HFFc6 (cell line): ENCODE measurements at places on chromosomes 11 and 22. TPM values are rescaled to one million over a fixed set of nuclear protein-coding genes. Genes with fewer than 3 reads are reported as not detected.

DNA sequence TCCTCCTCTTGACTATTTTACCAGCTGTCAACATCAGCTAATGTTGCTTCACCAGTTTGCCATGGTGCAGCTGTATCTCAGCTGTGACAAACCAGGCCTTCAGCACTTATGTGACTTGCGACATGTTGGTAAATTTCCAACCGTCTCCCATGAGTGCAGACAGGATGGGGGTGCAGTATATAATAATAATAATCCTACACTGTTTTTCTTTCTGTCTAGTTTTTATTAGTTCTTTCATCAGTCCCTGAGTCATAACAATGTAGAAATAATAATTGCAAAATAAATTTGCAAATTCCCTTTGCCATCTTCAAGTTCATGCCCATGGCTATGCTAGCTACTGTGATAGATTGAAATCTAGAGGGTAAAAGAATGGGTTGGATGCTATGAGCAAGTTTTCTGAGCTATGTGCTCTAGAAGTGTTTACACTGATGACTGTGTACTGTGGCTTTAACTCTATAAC, 4.9 kb downstream of the MMP13 start:
- H3K4me1 ChIP-seq = peaks cover 16% of the 10 kb centered on the region
- H3K27me3 ChIP-seq = no peaks in the 10 kb centered on the region
- peak; percentile 8 for DNase-seq
- H3K4me3 ChIP-seq = no peak overlapping the region
- no peak overlapping the region for H3K27ac ChIP-seq

GRCh38 chr11:15965562-15966250, 390.6 kb downstream of the SOX6 start:
- H3K4me1 ChIP-seq = peaks cover 32% of the 10 kb centered on the region
- H3K27me3 ChIP-seq = no peaks in the 10 kb centered on the region; the same call in none of the 2 replicates
- H3K36me3 ChIP-seq = no peaks in the 10 kb centered on the region
- H3K27ac ChIP-seq = no peak overlapping the region
- DNase-seq = no peak
- H3K4me3 ChIP-seq = no peak overlapping the region

GRCh38 chr11:45851228-45851627, 4.0 kb downstream of the CRY2 start:
- H3K36me3 ChIP-seq = no peaks in the 10 kb centered on the region
- no peak for DNase-seq
- no peak overlapping the region for H3K4me3 ChIP-seq
- H3K27ac ChIP-seq = no peak overlapping the region
- peaks cover 43% of the 10 kb centered on the region for H3K4me1 ChIP-seq
- peaks cover 4% of the 10 kb centered on the region for H3K27me3 ChIP-seq

DNA sequence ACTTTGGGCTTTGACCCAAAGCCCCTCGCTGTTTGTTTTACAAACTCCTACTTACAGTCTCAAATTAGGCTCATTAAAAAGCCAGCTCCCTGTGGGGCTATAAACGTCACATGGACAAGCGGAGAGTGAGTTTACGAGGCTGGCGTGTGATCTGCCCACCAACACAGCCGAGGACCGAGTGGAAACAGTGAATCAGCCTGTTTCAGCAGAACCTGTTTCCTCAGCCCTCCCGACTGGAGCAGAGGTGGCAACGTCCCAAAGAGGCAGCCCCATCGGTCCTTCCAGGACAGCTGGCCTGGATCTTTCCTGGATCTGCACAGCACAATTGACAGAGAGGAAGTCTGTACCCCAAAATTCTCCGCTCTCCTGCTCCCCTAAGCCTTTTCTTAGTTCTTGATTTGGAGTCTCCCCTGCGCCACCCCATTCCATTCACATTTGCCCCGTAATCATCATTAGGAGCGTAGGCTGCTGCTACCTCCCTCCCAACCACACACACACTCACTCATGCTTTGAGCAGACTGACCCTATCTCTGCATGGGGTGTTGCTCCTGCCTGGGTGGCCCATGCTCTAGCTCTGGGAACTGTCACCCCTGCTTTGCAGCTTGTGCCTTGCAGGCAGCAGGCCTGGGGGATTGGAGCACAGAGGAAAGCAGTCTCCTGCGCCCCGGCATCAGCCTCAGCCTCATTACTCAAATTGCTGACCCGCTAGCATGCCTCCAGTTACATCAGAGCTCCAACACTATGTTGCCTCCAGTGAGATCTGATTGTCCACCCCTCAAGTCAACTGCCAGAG, 117.8 kb downstream of the NAT10 start:
- H3K36me3 ChIP-seq = no peaks in the 10 kb centered on the region
- peak; percentile 84 for DNase-seq
- H3K27me3 ChIP-seq = peaks cover 5% of the 10 kb centered on the region
- H3K27ac ChIP-seq = peak overlapping the region; percentile 82

DNA sequence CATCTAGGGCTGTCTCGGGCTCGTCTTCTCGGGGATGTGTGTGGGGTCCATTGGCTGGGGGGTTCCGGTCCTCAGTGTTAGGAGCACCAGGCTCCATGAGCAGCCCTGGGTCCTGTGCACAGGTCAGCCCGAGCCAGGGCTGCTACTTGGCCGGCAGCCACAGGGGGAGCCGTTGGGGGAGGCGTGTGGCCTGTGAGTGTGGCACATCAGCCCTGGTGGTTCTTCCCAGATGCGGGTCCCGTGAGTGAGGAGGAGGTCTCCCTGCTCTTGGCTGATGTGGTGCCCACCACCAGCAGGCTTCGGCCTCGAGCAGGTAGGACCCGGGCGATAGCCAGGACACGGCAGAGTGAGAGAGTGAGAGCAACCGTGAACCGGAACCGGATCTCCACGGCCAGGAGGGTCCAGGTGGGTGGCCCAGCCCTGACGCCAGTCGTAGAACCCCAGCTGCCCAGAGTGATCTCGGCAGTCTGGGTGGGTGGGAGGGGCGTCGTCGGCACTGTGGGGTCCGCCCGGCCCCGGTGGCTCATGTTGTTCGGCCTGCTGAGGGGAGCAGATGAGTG, 18.5 kb downstream of the IRF7 start:
- H3K4me3 ChIP-seq = no peak overlapping the region
- peaks cover 44% of the 10 kb centered on the region for H3K36me3 ChIP-seq
- H3K27me3 ChIP-seq = peaks cover 4% of the 10 kb centered on the region
- no peak overlapping the region for H3K27ac ChIP-seq
- DNase-seq = no peak

GRCh38 chr11:63508009-63508408, 2.1 kb downstream of the LGALS12 start:
- no peak overlapping the region for H3K4me3 ChIP-seq
- H3K36me3 ChIP-seq = no peaks in the 10 kb centered on the region
- no peak overlapping the region for H3K27ac ChIP-seq
- H3K4me1 ChIP-seq = no peaks in the 10 kb centered on the region

- DNase-seq = no peak
- H3K4me3 ChIP-seq = no peak overlapping the region
Measured at GRCh38 chr11:3046641-3047040, 10.6 kb downstream of the CARS1 start.

Gene MS4A12
- not detected in 3 replicates for total RNA-seq

Gene ALKBH8
- total RNA-seq = 5.6 to 7.6 TPM (median 6.8 TPM) in 3 replicates
